ENCODE measurements at places on chromosomes 6 and 20.

DNA sequence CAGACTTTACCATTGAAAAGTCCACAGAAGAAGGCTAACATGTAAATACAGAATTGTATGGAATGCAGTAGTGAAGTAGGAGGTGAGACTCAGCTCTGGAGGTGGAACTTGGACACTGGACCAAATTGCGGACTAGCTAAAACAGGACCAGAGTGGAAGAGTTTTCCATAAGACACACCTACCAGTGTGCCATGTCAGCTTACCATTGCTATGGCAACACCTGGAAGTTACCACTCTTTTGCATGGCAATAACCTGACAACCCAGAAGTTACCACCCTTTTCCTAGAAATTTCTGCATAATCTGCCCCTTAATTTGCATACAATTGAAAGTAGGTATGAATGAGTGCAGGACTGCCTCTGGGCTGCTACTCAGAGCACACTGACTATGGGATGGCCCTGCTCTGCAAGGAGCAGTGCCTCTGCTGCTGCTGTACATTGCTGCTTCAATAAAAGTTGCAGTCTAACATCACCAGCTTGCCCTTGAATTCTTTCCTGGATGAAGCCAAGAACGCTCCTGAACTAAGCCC, 569.6 kb upstream of the FLRT3 start:
- DNase-seq = no peak

GRCh38 chr6:18276610-18277236, 12.4 kb upstream of the DEK start:
- DNase-seq = no peak

DNA sequence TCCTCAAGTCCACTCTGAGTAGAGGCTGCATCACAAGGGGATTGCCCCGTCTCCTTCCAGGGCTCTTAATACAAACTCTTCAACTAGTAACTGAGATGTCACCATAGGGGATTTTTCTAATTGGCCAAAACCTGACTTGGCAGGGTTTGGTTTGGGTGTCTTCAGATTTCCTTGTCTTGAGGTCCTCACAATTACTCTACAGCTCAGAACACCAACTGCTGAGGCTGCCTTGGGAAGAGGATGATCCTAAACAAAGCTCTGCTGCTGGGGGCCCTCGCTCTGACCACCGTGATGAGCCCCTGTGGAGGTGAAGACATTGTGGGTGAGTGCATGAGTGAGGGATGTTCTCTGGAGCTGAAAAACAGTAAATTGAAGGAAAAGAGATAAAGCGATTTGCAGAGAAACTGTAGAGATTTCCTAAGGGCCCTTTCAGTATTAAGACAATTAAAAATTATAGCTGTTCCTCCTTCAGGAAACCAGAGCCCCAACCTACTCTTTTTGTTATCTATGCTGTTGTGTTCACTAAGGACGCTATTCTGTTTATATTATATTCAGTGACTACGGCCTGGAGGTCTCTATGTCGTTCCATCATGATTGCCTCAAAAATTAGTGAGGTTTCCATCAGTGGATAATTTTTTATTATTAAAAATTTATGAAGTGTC, at the start of gene HLA-DQA1:
HLA-DQA1 (plus strand) TSS at position 188 of the 662 bp plus-strand sequence; CDS start at position 241, 53 bp downstream.
- no peak for DNase-seq

DNA sequence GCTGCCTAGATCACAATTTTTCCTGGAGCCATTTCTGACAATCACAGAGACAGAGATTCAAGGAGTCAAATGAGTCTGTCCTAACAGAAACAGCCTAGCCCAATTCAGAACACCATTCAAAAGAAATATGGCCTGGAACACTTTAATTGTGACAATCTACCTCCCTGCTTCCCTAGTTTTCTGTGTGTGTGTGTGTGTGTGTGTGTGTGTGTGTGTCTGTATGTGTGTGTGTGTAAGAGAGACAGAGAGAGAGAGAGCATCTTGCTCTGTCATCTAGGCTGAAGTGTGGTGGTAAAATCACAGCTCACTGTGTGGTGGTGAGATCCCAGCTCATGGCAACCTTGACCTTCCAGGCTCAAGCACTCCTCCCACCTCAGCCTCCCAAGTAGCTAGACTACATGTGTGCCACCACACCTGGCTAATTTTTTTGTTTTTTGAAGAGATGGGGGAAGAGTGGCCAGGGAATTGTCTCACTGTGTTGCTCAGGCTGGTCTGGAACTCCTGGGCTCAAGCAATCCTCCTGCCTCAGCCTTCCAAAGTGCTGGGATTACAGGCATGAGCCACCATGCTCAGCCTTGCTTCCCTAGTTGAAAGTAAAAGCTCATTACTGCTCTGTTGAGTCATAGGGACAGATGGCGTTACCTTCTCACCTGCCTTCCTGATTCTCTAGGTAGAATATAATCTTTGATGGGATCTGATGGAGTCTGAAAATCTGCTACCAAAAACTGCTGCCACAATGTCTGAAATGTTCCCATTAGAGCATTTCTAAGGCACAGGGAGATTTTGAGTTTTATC, 89.6 kb upstream of the BEND6 start:
- no peak for DNase-seq

DNA sequence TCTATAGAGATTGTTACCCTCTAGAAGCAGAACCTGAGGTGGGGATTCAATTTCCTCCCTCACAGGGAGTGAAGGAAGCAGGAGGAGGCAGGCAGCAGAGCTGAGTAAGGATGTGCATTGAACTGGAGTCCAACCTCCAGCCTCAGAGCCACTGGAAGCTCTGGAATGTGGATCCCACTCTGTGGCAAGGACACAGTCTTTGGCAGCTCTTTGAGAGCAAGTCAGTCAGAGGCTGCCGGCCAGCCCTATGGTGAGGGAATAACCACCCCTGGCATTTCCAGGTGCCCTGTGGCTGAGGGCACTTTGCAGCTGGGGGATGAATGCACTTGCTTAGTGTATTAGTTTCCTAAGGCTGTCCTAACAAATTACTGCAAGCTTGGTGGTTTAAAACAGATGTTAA, 37.2 kb downstream of the EBF4 start:
- DNase-seq = no peak

GRCh38 chr6:83333500-83333899, 97.4 kb downstream of the ME1 start:
- DNase-seq = no peak

DNA sequence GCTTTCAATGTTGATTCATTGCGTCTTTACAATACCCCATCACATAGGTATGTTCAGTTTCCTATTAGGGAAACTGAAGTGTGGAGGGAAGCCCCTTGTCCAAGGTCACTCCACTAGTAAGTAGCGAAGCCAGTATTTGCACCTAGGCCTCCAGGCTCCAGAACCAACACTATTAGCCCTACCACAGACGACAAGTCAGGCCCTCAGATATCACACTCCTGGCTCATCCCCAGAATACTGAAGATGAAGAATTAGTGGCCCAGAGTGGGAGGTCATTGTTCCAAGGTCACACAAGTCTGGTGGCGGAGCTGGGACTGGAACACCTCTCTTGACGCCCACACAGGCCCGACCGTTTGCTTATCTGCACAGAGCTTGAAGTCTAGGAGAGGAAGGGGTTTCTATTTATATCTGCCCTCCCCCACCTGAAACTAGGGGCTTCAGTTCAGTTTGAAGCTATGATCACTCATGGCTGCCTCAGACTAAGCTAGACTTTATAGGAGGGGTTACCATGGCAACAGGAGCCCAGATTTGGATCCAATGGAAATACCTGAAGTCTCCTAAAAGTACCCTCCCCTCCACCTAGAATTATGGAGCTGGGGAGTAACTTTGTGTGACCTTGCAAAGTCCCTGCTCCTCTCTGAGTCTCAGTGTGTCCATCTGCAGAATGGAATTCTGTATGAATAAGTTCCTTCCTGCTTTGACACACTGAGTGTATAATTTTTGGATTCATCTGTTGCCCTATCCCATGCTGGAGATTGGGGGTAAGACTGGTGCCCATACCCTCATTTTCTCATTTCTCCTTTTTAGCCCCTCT, 2.2 kb downstream of the SNTA1 start:
- DNase-seq = no peak

DNA sequence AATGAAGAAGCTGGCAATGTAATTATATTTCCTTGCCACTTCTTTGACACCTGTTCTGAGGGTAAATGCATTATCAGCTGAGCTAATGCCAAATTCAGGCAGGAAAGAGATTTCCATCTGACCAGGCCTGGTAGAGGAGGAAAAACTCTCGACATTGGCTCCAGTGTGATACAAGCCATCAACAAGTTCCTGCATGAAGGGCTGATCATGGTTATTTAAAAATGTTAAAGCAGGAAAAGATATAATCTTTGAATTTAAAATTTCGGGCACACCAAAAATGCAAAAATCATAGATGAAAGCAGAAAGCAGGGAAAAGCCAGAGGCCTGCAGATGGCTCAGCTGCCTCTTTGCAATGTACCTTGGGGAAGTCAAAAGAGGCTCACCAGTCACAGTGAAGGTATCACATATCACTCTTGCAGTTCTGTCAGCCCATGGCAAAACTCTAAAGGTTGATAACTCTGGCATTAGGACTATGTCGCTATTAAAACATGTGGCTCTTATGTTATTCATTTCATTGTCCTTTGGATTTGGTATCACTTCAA, 39.1 kb downstream of the LGSN start:
- DNase-seq = no peak

GRCh38 chr6:156597095-156597494, 180.1 kb upstream of the ARID1B start:
- DNase-seq = no peak

All from fibroblast of skin of left quadriceps (primary cell).